Right atrium auricular region (tissue), 2 donors: ENCODE measurements at places on chromosomes 16 and 17.

DNA sequence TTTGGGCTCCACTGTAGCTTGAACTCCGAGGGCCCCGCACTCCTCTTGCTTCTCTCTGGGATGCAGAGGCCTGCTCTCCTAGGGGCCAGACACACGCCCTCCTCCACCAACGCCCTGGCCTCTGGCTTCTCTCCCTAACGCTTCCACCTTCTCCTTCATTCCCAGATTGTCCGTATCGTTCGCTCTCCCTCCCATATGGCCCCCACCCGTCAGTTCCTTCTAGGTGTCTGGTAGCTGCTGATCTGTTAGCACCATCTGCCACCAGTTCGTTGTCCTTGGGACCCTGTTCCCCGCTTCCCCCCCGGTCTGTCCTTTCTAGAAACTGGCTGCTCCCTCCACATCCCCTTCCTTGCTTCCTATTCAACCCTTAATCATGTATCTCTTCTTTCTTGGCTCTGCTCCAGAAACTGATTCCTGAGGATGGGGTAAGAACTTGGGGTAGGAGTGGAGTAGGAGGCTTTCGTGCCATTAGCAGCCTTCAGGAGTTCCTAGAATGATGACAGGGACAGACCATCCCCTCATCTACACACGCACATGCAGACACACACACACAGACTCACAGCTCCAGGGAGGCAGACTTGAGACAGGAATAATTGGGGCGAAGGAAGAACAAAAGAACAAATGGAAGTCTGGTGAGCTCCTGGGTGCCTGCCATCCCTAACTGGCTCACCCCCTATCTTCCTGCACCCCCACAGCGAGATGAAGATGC, 4.3 kb downstream of the ATP1B2 start:
- no peak for DNase-seq

DNA sequence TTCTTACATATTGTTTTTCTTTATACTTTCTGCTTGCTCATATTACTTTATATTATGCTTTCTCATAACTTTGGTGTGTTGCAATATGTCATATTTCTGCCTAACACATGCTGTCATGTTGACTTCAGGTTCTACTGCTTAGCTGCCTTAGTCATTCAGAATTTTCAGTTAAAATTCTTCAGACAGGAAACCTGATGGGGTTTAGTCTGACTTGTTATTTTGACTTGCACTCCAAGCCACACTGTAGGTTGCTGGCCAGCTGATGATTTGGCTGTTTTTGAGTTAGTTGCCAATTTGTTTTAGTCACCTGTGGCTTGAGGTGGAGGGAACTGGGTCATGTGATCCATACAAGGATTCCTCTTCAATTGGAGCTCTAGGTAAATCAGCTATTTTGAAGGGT, 315.4 kb downstream of the MAP2K6 start:
- no peak for DNase-seq

- no peak for DNase-seq
Measured at GRCh38 chr17:82241926-82242697, 13.3 kb downstream of the SLC16A3 start.

- no peak for DNase-seq
Measured at GRCh38 chr16:56613706-56614105, 5.3 kb downstream of the MT2A start.

- DNase-seq = no peak
Measured at GRCh38 chr16:4309102-4309832, 6.6 kb upstream of the GLIS2 start.

DNA sequence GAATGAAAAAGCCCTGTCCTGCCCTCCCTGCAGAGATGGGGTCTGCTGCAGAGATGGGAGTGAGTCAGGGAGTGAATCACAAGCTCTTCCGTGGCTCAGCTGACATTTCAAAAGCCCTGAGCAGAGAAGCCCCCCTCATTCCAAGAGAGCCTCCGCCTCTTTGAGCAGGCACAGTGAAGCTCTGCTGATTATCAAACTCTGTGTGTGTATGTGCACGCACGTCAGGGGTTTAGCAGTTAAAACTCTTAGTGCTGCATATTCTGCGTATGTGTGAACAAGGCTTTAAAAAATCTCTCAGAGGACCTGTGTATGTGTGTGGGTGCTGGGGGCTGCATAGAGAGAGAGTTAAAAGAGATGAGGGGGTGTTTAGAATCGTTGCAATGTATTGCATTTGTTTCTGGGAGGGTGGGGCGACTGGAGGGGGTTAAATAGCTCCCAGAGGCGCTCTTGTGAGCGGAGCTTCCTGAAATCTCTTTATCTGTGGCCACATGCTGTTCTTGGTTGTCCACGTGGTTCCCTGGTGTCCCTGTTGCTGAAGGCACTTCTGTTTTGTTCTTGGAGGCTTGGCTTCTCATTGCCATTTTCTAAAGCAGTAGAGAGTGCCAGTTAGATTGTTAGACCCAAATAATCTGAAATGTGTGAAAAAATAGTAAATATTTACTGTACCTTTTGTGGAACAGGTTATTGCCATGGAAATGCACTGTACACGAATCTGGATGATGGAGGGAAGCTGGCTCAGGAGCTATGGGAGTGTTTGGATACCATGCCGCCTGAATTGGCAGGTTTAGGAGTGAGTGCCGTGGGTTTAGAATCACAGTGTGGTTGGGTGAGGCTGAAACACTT, 116.6 kb downstream of the PRKCB start:
- no peak for DNase-seq

GRCh38 chr17:38332735-38333134, 11.0 kb downstream of the GPR179 start:
- DNase-seq = no peak

- DNase-seq = no peak
Measured at GRCh38 chr16:82631701-82632685, 5.2 kb downstream of the CDH13 start.

DNA sequence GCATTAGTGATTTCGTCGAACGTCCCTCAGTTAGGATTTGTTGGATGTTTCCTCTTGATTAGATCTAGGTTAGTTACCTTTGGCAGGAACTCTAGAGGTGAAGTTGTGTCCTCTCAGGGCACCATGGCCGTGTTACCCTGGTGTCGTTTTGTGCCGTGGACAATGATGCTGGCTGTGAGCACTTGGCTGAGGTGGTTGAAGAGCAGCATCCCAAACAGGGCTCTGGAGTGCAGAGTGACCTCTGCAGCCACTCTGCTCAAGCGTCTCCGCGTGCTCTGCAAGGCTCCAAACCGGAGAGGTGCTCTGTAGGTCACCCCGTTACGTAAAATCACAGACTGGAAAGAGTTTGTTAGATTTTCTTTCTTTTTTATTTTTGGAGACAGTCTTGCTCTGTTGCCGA, 33.0 kb downstream of the FOXK2 start:
- DNase-seq = no peak

DNA sequence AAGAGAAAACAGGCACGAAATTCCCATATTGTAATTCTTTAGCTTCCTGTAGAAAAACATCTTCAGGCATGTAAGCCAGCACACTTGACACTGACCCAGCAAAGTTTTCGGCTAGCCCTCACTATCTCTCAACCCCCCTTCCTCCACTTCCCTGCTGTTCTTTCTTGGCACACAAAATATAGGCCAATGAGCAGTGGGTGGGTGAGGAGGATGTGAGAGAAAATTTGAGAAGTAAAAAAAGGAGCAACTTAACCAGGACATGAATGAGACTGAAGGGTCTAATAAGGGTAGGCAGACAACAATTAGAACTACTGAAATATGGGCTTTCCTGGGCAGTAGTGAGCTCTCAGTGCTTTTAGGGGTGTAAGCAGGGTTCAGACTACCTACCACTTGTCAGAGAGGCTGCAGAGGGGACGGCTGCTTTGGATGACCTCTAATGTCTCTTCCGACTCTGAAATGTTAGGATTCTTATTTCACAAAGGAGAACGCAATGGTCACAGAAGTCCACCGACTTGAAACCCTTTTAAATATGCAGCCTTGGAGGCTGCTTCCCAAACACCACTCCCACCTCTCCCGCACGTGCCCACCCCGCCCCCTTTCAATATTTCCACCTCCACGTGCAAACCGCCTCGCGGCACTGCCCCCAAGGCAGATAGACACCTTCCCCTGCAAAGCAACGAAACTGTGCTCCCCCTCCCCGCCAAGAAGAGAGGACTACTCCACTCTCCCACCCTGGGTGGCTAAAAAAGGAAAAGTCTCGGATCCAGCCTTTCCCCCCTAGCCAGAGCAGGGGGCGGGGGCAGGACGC, 889 bp downstream of the MBTD1 start:
- no peak for DNase-seq

- DNase-seq = no peak
Measured at GRCh38 chr17:18070861-18071340, 16.8 kb upstream of the DRG2 start.

- no peak for DNase-seq
Measured at GRCh38 chr16:68719993-68720489, 17.1 kb upstream of the CDH1 start.

DNA sequence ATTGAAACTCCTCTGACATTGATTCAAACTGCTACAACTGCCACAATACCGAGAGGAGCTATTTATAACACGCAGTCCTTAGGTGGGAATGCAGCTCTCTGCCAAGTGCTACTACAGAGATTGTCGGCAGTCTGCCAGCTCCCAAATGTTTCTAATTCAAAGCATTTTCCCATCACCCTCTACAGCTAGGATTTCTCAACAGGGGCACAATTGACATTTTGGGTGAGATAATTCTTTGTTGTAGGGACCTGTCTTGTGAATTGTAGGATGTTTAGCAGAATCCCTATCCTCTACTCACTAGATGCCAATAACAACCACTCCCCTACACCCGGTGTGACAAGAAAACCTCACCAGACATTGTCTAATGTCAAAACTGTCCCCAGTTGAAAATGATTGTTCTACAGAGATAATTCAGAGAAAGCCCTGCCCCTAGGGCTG, 7.8 kb upstream of the N4BP1 start:
- DNase-seq = peak; percentile 58

DNA sequence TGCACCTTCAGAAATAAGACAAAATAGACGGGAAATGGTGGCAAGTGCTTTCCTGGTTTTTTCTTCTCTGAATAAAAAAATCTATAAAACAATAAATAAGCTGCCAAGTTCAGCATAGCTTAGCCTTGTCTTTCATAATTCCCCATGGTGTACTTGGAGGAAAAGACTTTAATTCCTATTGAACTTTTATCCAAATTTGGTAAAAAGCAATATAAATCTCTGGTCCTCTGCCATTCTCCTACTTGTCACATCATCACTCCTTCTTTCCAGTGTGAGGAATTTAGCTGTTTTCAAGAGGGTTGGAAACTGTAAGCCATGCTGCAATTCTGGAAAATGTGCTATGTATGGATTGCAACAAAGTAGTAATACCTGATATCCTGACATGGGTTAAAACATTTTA, 551.8 kb upstream of the KIF2B start:
- DNase-seq = no peak

- DNase-seq = no peak
Measured at GRCh38 chr17:5035315-5035714, at the start of gene SLC52A1. Gene SLC52A1, minus strand, starts transcription at chr17:5035426. Its CDS starts 820 bp downstream, at chr17:5034606.

DNA sequence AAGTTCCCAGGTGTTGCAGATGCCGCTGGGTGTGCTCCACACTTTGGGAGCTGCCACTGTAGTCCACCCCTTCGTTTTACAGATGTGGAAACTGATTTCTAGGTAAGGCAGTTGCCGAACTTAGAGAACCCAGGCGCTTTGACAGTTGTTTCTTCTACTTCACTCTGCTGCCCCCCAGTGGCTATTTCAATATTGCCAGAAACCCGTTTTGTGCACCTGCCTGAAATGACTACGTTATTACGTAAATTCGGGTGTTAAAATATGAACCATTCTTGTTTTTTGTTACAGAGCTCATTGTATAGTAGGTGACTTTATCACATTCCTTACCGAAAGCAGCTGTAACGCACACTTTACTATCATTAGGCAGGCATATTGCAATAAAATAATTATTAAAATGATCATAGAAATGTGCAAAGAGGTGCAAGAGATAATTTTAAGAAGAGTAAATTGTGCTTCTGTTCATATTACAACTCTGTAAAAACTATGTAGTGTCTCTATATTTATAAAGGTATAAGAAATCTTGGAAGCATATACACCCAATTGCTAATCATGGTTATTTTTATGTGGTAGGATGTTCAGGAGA, 44.9 kb downstream of the OTOA start:
- peak; percentile 85 for DNase-seq

- no peak for DNase-seq
Measured at GRCh38 chr16:51313198-51313597, 162.1 kb upstream of the SALL1 start.
